Effector CD8-positive, alpha-beta T cell (primary cell): ENCODE measurements at places on chromosomes 6 and 20.

- DNase-seq: no peak
These were observed 28.3 kb downstream of the FYN start for GRCh38 chr6:111844921-111845320.

- no peak for DNase-seq
These were observed 63.7 kb downstream of the PTPRK start for GRCh38 chr6:128456510-128457230.

- DNase-seq: no peak
These were observed 92.8 kb upstream of the TMEM30A start for GRCh38 chr6:75377386-75377785.

- no peak for DNase-seq
These were observed 214.7 kb downstream of the TFAP2C start for GRCh38 chr20:56843817-56844216.

DNA sequence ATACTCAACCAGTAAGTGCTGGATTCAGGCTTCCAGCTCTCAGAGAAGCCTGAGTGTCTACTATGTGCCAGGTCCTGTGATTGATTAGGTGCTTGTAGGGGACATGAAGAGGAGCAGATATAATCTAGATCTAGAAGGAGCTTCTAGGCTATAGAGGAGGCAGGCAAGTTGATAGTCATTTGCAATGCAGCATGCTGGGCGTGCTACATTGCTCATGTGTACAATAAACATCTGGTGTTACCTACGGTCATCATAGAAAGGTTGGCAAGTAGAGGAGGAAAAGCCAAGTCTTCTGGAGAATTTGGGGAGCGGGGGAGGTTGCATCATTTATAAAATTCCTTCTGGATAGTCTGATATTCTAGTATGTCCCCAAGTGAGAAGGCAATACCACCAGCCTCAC lies 33.2 kb downstream of the RNF144B start:
- no peak for DNase-seq
